Activated naive CD4-positive, alpha-beta T cell (primary cell): ENCODE measurements at places on chromosomes 2 and 18.
A peak's percentile ranks its signal among the peaks of the same experiment; 100 is the strongest.

- no peak for DNase-seq
Measured at GRCh38 chr2:109218087-109218791, 89.2 kb downstream of the SH3RF3 start.

DNA sequence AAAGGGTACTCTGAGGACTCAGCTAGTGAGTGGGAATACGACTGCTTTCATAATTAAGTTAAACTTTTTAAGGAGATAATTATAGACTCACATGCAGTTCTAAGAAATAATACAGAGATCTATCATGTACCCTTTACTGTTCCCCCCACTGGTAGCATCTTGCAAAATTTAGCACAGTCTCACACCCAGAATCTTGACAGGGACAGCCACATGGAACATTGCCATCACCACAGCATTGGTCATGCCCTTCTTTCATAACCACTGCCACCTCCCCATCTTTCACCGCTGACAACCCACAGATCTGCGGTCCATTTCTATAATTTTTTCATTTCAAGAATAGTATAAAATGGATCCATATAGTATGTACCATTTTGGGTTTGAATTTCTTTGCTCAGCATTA lies 37.8 kb downstream of the ARHGEF4 start:
- no peak for DNase-seq

GRCh38 chr2:31526946-31527732 lies 53.6 kb downstream of the SRD5A2 start:
- no peak for DNase-seq

DNA sequence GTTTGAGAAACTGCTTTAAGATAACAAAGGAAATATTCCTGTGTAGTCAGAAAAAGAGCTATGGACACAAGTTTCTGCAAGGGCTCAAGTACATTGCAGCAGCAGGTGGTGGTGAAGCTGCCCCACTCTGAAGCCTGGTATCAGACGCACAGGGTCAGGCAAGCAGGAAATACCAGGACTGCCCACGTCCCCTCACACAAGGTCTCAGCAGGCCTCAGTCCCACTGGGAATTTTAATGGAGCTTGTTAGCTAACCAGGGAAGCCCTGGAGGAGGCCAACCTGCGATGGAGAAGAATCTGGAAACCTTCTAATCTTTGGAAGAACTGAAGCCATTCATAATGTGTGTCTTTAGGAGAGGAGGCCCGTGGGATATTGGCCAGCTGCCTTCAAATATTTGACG lies 168.3 kb downstream of the UXS1 start:
- DNase-seq, result no peak

DNA sequence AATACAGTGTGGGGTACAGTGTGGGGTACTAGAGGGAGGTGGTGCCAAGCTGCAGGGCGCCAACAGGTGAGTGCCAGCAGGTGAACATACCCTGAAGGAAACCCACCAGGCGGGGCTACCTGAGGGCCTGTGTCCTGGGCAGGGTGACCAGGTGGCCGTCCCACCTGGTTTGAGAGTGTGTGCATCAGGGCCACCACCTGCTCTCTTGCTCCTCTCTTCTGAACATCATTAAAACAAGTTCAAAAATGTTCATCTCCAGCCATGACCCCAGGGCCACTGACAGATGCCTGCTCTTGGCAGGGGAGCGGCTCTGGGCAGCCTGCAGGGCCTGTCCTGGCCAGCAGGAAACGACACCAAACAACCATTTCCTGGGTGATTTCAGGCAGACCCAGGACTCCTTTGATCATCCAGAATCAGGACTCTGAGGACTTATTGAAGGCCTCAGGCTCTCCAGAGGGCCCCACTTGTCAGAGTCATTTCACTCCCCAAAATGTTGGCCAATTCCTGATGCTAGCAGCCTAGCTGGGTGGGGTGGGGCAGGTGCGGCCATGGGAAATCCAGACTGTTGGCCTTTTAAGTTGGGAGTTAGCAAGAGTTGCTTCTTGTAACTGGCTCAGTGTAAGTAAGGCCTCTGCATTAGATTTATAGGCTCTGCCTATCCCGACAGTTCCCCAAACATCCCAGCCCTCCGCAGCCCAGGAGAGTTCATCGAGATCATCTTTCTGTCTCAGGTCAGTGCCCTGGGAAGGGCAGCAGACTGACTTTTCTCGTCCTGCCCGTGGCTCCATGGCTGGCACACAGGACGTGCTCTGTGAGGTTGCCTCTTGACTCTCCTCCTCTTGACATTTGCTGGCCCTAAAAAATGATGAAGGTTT lies 111.5 kb upstream of the ZNF236 start:
- DNase-seq, result no peak

GRCh38 chr2:97906307-97906706 lies 89.4 kb downstream of the TMEM131 start:
- no peak for DNase-seq

DNA sequence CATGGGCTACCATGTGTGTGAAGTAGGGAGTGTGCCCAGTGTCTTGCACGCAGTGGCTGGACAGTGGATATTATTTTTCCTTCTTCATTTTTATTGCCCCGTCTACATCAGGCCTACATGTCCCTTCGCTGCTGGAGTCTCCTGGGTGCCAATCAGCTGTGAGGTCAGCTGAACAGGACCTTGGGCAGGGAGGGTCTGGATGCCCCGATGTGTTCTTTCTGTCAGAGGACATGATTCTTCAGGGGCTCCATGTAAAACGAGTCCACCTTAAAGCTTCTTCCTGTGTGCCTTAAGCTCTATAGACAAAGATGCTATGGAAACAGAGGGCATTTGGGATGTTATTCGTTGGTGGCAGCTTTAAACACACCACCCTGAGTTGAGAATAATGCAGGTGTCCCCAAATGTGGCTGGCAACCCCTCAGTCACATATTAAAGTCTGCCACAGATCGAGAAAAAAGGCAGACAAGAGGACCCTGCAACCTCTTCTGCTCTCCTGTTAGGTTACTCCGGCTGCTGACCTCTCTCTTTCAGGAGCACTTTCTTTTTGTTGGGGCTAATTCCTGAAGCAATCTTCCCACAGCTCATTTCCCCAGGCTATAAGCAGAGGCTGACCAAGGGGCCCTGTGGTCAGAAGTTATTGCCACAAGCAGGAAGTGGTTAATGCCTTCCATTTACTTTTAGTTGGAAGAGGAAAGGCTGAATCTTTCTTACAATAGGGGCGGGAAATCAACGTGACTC lies 20.0 kb downstream of the GREB1 start:
- no peak for DNase-seq

DNA sequence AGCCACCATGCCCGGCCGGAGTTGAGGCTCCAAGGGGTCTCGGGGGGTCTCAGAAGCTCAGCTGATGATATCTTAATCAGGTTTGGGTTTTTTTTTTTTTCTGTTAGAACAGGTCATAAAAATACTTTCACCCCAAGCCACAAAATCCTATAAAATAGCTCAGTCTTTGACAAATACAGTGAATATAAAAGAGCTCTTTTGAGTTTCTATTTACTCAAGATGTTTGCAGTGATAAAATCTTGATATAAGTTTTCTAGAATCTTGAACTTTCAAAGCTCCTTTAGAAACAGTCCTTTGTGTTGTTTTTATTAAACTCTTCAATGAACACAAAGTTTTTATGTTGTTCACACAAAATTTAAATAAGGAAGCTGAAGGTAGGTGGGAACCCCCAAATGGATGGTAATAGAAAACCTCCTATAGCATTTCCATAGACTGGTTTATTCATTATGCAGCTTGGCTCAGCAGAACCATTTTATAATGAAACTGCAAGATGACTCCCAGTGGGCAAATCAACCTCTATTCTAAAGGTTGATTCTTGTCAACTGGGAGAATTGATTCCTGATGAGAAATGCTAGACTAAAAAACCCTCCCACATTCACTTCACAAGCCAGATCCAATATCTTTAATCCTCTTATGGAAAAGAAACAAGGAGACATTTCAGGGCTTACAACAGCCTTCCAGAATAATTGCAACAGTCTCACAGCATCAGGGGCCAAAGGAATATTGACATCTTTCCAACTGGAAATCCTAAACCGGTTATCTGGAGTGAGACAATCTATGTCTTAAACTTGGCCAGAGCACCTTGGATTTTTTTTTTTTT lies 13.6 kb upstream of the NARS1 start:
- no peak for DNase-seq

DNA sequence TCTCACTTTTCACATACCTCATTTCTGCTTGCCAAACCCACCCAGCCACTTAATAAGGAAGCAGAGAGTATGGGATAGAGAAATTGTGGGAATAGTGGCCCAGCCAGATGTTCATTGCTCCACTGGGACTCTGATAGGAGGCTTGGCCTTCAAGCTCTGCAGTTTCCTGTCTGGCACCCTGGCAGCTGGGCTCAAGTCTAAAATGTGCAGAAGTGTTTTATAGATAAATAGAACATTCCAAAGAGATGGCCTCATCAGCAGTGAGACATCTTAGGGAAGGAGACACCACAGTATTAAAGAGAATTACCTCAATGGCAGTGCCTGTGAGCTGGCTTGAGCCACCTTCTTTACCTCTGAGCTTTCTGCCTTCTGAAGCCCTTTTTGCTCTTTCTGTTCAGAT lies 24.7 kb downstream of the COPS7B start:
- no peak for DNase-seq

DNA sequence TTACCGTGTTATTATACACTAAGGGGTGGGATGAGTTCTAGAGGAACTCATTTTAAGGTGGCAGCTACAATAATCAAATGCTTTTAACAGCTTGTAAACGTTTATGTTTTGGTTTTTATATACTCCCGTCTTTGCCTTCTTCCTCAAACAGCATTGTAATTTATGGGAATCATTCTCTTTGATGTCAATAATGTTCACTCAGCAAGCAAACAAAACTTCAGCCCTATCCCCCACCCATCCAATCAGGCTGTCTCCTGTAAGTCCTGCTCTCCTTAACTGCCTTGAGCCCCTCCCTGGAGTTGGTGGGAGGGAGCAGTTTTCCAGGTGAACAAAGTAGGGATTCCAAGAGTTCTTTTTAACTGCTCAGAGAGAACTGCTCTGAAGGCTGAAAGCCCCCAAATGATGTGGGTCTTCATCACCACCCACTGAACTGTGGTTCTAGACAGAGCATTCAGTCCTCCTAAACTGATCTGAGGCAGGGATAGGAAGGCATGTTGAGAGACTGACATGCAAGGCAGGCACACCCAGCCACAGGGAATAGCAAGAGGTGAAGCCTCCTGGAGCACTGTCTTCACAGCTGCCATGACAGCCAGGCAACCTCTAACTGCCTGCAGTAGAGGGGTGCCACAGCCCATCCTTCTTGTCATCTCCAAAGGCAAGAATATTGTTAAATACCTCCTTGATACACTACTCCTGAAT lies 17.5 kb downstream of the MYO5B start:
- no peak for DNase-seq

DNA sequence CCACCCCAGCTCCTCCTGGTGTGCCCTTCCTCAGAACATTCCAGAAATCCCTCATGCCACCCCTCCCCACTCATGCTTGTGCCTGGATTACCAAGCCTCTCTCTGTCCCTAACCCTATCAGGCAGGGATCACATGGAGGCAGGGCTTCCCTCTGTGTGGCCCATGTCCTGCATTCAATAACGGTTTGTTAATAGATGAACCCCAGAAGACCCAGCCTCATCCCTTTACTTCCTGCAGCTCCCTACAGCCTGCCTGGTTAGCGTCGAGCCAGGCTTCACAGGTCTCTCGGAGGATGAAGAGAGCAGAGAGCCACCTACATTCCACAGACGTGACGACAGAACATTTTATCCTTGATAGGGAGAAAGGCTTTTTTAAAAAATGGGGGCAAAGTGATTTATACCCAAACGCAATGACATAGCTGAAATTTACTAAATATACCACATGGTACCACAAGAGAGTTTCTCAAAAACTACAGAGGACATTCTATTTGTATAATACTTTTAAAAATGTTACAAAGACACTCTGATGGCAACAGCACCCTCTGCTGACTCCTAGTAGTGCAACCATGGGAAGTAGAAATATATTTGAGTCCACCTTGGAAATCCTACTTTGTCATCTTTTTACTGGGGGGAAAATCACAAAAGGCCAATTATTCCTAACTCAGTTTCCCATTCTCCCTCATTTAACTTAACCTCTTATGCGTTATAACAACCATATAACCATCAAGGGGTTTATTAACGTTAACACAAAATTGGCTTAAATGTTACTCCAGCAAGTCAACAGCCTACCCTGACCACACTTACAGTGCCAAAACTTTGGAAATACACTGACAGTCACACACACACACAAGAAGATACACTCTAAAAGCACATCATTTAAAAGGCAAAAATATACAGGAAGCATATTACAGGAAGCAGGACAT lies 30.7 kb downstream of the FBXO15 start:
- peak; percentile 5 for DNase-seq

- DNase-seq, result no peak
Measured at GRCh38 chr2:16763056-16763455, 97.4 kb upstream of the CYRIA start.

- no peak for DNase-seq
Measured at GRCh38 chr2:239564587-239564986, 163.8 kb upstream of the HDAC4 start.

DNA sequence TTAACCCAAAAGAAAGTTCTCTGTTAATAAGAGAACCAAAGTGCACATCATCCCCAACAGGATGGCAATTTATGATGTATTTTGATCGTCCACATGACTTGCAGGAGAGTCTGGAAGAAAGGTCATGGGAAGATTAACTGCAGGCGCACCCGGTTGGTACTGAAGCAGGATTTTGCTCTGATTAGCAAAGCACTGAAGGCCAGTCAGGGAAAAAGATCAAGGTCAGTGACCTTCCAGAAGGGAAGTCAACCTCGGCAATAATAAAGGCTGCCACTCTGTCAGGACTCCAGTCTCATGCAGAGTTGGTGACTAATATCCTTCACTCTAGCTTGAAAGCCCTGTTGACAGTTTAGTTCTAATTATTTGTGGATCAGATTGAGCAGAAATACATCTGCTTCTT lies 432.7 kb upstream of the RAB12 start:
- no peak for DNase-seq

DNA sequence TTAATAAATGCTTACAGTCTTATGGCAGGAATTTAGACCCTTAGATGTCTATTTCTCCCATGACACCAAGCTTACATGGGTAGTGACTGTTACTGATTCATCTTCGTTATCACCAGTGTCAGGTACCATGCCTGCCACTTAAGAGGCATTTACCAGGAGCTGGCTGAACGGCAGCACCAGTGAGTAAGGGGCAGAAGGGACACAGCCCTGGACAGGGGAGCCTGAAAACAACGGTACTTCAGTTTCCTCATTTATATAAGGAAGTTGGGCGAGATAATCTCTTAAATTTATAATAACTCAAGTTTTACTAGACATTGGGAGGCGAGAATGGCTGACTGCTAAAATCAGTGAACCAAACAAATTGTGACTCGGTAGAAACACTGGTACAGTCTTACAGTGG lies 1.2 kb downstream of the COA5 start:
- DNase-seq, result no peak
